NCI-H510A treated with DMSO at 0.1 percent for 48 hours (cell line): ENCODE measurements at places on chromosomes 5 and 9.

- no peak for DNase-seq
Measured at GRCh38 chr5:160197341-160198144, 31.8 kb upstream of the FABP6 start.

GRCh38 chr9:128155736-128156500 is 4.1 kb upstream of the BBLN start:
- DNase-seq: no peak

- peak; percentile 72 for DNase-seq
Measured at GRCh38 chr5:78367318-78367991, 7.0 kb downstream of the SCAMP1 start.

- peak; percentile 42 for DNase-seq
Measured at GRCh38 chr9:34701023-34701768, 8.7 kb downstream of the CCL21 start.

DNA sequence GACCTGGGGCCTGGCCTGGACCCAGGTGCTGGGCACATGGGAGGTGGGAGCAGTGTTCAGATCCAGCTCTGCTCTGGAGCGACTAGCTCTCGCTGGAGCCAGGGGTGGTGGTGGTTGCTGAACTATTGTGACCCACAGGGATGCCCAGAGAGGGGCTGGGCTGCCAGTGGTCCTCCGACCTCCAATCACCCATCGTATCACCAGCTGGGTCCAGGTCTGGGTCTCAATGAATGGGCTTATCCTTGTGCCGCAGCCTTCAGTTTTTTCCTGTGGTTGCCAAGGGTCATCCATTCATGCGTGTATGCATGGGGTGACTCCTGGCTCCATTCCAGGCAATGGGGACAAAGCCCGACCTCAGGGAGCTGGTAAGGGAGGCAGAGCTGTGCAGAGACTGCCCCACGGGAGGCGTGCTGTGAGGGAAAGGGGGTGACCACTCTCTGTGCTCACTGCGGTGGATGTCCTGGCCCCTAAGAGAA is 68.6 kb upstream of the RNF130 start:
- no peak for DNase-seq

DNA sequence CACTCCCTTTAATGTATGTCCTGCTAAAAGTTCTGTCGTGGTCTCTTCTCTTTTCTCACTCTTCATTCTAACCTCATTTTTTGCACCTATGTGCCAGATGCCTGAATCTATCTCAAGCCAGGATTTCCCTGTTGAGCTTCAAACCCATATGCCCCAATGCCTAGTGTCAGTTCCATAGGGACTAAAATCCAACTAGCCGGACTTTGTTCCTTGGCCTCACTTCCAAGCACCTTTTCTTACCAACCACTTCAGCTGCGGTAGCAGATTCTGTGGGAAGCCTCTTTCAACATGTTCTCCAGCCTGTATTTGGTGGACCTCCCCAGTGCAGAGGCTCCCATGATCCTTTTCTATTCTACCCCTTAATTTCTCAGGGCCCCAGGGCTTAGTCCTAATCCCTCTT is 17.5 kb downstream of the C9orf57 start:
- DNase-seq: no peak

DNA sequence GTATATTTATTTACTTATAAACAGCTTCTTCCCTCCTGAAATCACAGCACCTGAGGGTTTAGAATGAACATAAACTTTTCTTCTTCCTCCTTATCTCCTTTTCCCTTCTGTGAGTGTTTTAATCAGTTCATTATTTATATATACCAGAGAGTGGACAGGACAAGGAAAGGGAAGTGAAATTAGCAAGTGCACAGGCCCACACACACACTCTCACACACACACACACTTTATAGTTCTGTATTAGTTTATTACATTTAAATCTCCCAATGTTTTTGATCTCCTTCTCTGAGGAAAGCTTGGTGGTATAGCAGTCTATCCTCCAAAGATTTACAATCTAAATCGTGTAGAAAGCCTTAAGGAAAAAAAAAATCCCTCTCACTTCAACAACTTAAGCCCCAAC is 353.5 kb downstream of the NDUFS4 start:
- no peak for DNase-seq

- DNase-seq: no peak
Measured at GRCh38 chr9:33709269-33709668, 86.1 kb upstream of the PRSS3 start.

DNA sequence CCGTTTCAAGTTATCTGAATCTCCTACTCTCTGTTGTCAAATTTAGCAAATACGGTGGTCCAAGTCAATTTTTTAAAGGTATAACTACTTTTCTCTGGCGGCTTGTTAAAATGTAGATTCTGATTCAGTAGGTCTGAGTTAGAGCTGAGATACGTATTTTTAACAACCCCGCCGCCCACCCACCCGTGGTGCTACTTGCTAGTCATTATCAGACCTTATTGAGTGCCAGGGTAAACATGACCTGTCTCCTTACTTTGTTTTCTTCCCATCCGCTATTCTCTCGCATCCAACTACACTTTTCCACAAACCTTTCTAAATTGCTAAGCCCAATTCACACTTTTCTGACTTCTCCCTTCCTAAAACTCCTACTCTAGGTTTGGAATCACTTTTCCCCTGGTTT is 694 bp upstream of the PLAA start:
- DNase-seq: no peak

- no peak for DNase-seq
Measured at GRCh38 chr9:4298255-4299004, 1.4 kb downstream of the GLIS3 start.

DNA sequence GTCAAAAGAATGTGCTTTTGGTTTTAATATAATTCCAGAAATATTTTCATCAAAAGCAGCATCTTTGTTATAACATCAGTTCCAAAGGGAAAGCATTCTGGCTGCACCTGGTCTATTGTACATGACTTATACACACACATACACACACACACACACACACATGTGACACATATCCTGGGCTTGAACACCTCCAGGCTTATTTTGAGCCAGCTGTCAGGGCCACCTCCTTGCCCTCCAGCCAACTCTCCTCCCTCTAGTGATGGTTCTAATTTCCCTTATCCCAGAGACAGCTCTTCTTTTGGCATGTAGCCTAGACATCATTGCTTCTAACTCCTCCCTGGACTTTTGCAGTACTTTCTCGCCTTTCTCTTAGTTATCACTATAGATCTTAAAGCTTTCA is 115.0 kb downstream of the PIK3R1 start:
- no peak for DNase-seq

- no peak for DNase-seq
Measured at GRCh38 chr9:133117271-133118178, 3.5 kb downstream of the RALGDS start.

GRCh38 chr9:28750136-28750535 is 1176.9 kb upstream of the C9orf72 start:
- DNase-seq: no peak

DNA sequence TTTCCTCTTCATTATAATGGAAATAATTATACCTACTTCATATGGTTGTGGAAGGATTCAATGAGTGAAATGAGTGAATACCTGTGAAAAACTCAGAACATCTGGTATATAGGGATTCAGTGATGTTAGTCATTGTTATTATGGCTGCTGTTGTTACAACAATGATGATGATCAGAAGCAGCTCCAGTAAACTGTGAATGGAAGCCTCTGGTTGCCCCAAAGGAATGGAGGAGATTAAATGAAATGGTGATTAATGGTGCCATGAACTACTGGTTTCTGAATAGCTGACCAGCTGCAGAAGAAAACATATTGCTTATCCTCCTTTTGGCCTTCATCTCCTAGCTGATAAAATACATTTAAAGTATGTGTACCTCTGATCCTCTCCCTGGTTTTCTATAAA is 372.0 kb downstream of the ARHGEF28 start:
- no peak for DNase-seq

DNA sequence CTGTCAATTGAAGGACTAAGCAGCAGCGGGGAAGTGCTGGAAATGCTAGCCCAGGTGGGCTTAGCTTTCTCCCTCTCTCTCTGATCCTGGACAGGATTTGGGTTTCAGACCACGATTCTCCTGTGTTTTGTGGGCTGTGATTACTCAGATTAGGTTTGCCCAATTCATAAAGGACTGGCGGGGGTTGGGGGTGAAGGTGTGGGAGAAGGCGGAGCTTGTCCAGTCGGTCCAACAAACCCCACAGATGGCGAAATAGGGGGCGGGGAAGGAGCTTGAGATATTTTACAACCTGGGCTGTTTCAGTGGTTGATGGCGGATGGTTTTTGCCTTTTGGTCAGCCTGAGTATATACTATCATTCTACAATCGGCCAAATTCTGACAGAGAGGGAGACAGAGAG is 35.2 kb downstream of the PCDHAC2 start:
- DNase-seq: peak; percentile 67
